Left lung (tissue), 14 donors: ENCODE measurements at places on chromosomes 3 and 15. TPM values are rescaled to one million over a fixed set of nuclear protein-coding genes. Genes with fewer than 3 reads are reported as not detected.

DNA sequence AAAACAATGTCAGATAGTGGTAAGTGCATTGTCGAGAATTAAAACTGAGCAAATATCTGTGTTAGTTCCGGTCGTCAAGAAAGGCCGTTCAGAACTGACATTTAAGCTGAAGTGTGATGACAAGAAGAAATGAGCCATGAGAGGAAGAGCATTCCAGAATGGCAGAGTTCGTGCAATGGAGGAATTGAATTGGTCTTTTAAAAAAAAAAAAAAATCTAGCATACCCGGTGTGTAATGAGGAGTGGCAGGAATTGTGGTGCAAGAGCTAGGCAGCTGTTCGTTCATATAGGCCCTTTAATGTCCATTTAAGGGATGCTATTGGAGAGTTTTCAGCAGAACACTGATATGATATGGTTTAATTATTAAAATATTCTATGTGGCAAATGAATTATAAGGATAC is 2.6 kb upstream of the GBE1 start:
- peaks cover under 1% of the 10 kb centered on the region for H3K36me3 ChIP-seq
- DNase-seq, result no peak
- peaks cover 29% of the 10 kb centered on the region for H3K4me1 ChIP-seq
- H3K27ac ChIP-seq, result no peak overlapping the region

DNA sequence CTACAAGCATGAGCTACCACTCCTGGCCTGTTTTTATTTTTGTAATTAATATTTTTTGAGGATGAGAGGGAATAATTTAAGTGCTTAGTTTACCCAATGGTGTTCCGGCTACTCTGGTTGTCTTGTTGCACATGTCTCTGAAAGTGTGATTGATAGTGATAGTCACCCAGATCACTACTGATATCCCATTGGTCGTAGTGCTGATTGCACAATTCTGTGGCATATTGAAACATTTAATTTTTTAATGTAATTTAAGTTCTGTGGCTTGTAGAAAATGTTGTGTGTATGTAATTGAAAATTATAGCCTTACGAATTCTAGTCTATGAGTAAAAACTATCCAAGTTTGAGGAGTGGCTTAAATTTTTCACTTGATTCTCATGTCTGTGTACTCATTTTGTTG is 11.9 kb downstream of the ARIH2 start:
- peaks cover 4% of the 10 kb centered on the region for H3K4me1 ChIP-seq
- H3K36me3 ChIP-seq, result no peaks in the 10 kb centered on the region
- H3K4me3 ChIP-seq, result no peak overlapping the region
- DNase-seq, result no peak
- H3K27me3 ChIP-seq, result no peaks in the 10 kb centered on the region

- H3K4me3 ChIP-seq, result no peak overlapping the region
- no peaks in the 10 kb centered on the region for H3K36me3 ChIP-seq
- H3K4me1 ChIP-seq, result no peaks in the 10 kb centered on the region
- no peak for DNase-seq
Observed at GRCh38 chr15:39159833-39160232, 421.0 kb upstream of the THBS1 start.

- H3K27me3 ChIP-seq, result no peaks in the 10 kb centered on the region
- no peak overlapping the region for H3K27ac ChIP-seq
- H3K4me3 ChIP-seq, result no peak overlapping the region
- H3K36me3 ChIP-seq, result peaks cover 19% of the 10 kb centered on the region
- peaks cover 20% of the 10 kb centered on the region for H3K4me1 ChIP-seq
Observed at GRCh38 chr15:50358845-50359244, 3.8 kb upstream of the GABPB1 start.

- H3K4me1 ChIP-seq, result peaks cover 7% of the 10 kb centered on the region
- no peak overlapping the region for H3K4me3 ChIP-seq
- H3K27ac ChIP-seq, result no peak overlapping the region
- H3K36me3 ChIP-seq, result no peaks in the 10 kb centered on the region
Observed at GRCh38 chr3:44557074-44557473, 2.1 kb downstream of the ZKSCAN7 start.

DNA sequence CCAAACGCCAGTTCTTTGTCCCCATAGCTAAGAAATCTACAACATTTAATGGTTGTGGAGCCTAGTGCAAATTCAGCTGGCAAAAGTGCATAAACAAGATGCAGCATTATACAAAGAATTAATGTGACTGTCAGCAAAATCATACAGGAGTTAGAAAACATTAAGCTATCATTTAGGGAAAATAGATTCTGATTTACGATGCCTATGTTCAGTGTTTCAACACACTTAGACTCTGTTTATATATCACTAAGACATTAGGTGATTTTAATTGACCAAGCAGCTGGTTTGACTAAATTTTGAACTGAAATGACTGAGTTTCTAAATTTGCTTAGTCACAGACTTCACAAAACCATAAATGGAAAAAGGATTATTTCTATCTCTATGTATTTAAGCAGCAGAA is 1076.8 kb downstream of the TBL1XR1 start:
- no peaks in the 10 kb centered on the region for H3K36me3 ChIP-seq
- no peak overlapping the region for H3K4me3 ChIP-seq
- H3K27me3 ChIP-seq, result no peaks in the 10 kb centered on the region

DNA sequence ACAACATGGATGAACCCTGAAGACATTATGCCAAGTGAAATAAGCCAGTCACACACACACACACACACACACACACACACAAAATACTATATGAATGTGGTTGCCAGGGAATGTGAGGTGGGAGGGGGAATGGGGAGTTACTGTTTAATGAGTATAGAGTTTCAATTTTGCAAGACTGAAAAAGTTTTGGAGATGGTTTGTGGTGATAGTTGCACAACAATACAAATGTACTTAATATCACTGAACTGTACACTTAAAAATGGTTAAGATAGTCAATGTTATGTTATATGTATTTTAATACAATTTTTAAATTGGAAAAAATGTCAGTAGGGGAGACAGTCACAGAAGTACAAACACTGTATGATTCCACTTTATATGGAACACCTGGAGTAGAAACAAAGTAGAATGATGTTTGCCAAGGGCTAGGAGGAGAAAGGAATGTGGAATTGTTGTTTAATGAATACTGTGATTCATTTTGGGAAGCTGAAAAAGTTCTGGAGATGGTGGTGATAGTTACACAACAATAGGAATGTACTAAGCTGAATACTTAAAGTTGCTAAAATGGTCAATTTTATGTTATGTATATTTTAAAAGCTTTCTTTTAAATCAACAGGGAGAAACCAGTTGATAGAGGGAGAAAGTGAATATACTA is 76.6 kb downstream of the RPL39L start:
- H3K27me3 ChIP-seq, result no peaks in the 10 kb centered on the region
- no peak for DNase-seq
- peaks cover 16% of the 10 kb centered on the region for H3K4me1 ChIP-seq
- H3K36me3 ChIP-seq, result no peaks in the 10 kb centered on the region

DNA sequence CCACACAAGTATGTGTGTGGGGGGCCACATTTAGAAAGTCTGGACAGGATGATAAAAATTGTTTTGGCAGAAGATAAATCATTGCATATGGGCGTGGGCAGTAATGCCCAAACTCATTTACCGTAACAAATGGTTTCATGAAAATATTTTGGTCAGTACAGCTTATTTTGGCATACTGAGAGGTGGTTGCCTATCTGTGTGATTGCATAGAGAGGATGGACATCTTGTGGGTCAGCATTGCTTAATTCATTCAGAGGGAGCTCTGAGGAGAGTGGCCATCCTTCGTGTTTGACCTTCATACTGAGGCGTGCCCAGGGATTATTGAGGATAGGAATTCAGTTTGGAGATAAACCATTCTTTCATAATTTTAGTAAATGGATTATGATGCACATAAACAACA is 162.5 kb downstream of the GAP43 start:
- H3K4me1 ChIP-seq, result no peaks in the 10 kb centered on the region
- H3K4me3 ChIP-seq, result no peak overlapping the region
- H3K36me3 ChIP-seq, result no peaks in the 10 kb centered on the region
- no peaks in the 10 kb centered on the region for H3K27me3 ChIP-seq
- H3K27ac ChIP-seq, result no peak overlapping the region

- peaks cover 24% of the 10 kb centered on the region for H3K27me3 ChIP-seq
- H3K4me1 ChIP-seq, result peaks cover 16% of the 10 kb centered on the region
- no peak for DNase-seq
- H3K4me3 ChIP-seq, result no peak overlapping the region
- no peak overlapping the region for H3K27ac ChIP-seq
- H3K36me3 ChIP-seq, result no peaks in the 10 kb centered on the region
Observed at GRCh38 chr3:38645076-38645475, 4.4 kb downstream of the SCN5A start.

- no peaks in the 10 kb centered on the region for H3K36me3 ChIP-seq
- H3K4me1 ChIP-seq, result peaks cover 11% of the 10 kb centered on the region
- no peaks in the 10 kb centered on the region for H3K27me3 ChIP-seq
Observed at GRCh38 chr3:24225385-24225950, 269.2 kb downstream of the THRB start.

DNA sequence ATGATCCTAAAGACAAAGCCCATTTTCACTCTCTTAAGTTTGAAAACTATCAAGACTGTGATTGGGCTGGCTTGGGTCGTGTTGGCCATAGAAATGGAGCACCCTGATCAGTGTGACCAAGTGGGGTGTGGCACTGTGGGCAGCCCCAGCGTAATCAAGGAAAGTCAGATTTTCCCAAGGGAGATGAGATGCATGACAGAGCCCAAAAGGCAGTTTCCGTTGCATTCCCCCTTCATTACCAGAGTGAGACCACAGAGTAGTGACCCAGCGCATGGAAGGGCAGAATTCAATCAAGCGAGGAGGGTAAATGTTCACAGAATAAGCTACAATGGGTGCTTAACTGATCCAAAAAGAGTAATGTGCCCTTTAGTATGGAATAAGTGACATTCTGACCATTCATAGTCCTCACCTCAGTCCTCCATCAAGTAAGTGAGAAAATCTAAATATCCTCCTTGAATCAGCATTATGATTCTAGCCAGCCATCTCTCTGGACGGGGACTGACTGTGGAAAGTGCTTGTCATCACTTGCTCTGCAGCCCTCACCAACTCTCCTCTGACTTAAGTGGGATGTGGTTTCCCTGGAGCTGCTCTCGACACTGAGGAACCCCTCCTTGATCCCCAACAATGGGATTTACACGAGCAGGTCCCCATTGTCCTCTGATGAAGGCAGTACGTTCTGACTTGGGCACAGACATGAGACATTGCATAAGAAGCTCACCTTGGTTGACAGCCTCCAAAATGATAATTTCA is 430.5 kb downstream of the OCA2 start:
- H3K27me3 ChIP-seq, result no peaks in the 10 kb centered on the region
- no peaks in the 10 kb centered on the region for H3K4me1 ChIP-seq
- no peak for DNase-seq
- no peaks in the 10 kb centered on the region for H3K36me3 ChIP-seq
- H3K4me3 ChIP-seq, result no peak overlapping the region
- no peak overlapping the region for H3K27ac ChIP-seq

DNA sequence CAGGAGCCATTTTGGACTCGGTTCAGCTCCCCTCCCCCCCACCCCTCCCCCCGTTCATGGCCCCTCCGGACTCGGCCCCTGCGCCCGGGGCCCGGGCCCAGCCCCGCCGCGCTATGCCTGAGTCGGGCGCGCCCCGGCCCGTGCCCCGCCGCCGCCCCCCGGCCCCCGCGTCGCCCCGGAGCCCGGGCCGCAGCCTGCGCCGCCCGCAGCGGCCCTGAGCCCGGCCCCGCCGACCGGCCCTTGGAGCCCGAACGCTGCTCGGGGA is 155 bp downstream of the ACVR2B start:
- peaks cover 47% of the 10 kb centered on the region for H3K4me1 ChIP-seq
- H3K27ac ChIP-seq, result peak overlapping the region; percentile 69
- DNase-seq, result no peak
- no peaks in the 10 kb centered on the region for H3K36me3 ChIP-seq
- H3K4me3 ChIP-seq, result peak overlapping the region; percentile 77
- peaks cover 37% of the 10 kb centered on the region for H3K27me3 ChIP-seq

DNA sequence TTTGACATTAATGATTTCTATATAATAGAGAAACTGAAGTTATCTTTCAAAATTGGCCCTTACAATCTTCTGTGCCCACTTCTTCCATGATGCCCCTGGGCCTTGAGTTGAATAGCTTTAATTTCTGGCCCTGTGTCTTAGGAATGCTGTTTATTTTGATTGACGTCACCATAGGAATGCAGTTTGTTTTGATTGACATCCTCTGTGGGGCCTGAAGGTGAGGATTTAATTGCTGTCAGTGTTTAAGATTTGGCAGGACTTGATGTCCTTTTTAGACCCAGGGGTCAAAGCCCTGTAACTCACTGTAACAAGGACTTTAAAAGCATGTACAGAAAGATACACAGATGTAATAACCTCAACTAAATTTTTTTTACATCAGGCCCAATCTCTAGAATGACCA is 83.3 kb downstream of the GLDN start:
- no peaks in the 10 kb centered on the region for H3K27me3 ChIP-seq
- no peak overlapping the region for H3K27ac ChIP-seq
- H3K4me3 ChIP-seq, result no peak overlapping the region
- no peaks in the 10 kb centered on the region for H3K36me3 ChIP-seq

- H3K36me3 ChIP-seq, result no peaks in the 10 kb centered on the region
- H3K27ac ChIP-seq, result no peak overlapping the region
- no peak for DNase-seq
- no peak overlapping the region for H3K4me3 ChIP-seq
Observed at GRCh38 chr15:38208779-38209178, 43.9 kb upstream of the SPRED1 start.

DNA sequence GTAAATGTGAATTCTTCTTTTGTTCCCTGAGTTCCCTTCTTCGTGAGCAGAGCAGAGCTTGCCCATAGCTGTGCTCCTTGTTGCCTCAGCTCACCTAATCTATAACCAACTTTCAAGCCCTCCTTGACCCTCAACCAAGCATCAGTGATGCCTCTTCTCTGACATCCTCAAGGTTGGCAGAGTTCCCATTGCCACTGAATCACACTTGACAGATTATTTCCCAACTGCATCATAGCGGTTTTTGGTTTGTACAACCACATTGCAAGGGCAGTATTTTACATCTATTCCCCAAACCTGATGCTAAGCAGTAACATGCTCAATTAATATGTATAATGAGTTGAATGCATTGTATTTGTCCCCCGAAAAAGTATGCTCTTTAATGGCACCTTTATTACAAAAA is 133.0 kb upstream of the SNTN start:
- no peaks in the 10 kb centered on the region for H3K4me1 ChIP-seq
- DNase-seq, result no peak
- no peak overlapping the region for H3K27ac ChIP-seq
- H3K4me3 ChIP-seq, result no peak overlapping the region

DNA sequence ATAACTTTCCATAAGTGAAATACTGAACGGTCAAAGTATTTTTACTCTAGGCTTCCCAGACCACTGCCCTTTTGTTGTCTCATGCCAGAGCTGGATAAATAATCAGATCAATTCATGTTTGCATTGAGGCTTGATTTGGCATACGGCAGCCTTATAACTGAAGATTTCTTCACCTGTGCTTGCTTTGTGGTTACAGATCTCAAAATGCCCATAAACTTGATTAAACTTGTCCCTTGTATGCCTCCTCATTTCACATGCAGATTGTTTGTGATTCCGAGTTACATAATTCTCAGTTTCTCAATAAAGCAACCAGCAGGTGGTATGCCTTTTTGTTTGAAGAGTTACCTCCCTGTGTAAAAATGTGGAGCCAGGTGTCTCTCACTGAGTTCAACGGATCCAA is 211.4 kb upstream of the LRIG1 start:
- no peaks in the 10 kb centered on the region for H3K36me3 ChIP-seq
- DNase-seq, result no peak
- no peak overlapping the region for H3K4me3 ChIP-seq
- H3K27ac ChIP-seq, result no peak overlapping the region
- no peaks in the 10 kb centered on the region for H3K27me3 ChIP-seq

The MYL3 gene
- 3.1 TPM for total RNA-seq

The CLDN18 gene
- 354 TPM for total RNA-seq

The ZNF80 gene
- total RNA-seq, result 0.16 TPM
